Tongue (tissue), 3 donors: ENCODE measurements at places on chromosomes 2 and 18.

GRCh38 chr2:102660070-102660469 is 40.7 kb downstream of the SLC9A2 start:
- no peak for DNase-seq

GRCh38 chr2:237388036-237388435 is 25.9 kb downstream of the COL6A3 start:
- DNase-seq = no peak

DNA sequence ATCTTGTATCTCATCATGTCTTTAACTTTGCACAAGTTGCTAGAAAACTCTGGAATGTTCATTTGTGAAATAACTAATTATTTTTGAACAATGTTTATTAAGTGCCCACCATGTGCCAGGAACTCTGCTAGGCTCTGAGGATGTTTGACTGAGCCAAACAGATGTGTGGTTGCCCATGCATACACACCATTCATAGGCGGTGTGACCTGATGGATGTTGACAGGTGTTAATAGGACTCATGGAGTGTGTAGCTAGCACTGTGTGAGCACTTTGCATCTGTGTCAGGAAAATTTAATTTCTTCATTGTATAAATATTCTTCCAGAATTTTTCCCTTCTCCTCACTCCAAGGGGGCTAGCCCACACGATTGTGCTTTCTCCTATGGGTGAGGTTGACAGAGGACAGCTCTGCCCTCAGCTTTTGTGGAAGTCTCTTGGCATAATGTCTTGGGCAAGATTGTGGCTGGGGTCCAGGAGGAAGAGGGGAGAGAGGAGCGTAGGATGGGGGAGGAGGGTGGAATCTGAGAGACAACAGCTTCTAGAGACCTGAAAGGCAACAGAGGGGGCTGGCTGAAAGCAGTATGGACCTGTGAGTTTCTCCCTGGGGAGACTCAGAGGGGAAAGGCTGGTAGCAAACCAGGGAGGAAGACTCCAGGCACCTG is 214.6 kb upstream of the CXCR4 start:
- peak; percentile 89 for DNase-seq

- DNase-seq = no peak
Observed at GRCh38 chr2:68800027-68800401, 65.4 kb downstream of the ARHGAP25 start.

DNA sequence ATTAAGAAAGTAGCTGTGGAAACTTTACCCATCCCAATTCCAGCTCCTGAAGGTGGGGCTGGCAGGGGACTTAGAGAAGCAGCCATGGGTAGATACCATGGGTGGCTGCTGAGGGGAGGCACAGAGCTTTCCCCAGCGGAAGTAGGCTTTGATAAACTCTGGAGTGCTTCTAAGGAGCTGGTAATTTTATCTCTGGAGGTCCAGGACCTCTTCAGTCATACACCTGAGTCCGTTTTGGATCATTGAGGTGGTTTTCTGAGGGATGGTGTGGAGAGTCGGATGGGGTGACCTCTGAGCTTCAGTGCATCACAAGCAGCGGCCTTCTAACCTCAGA is 36.7 kb upstream of the BMP10 start:
- DNase-seq = no peak

- DNase-seq = no peak
Observed at GRCh38 chr2:151975460-151976414, 123.1 kb downstream of the CACNB4 start.
